ENCODE measurements at places on chromosomes 6 and 20. TPM values are rescaled to one million over a fixed set of nuclear protein-coding genes. Genes with fewer than 3 reads are reported as not detected.

The OR5V1 gene
- total RNA-seq = not detected

The AIF1 gene
- 15.2 TPM for total RNA-seq

The ARFGEF2 gene
- 45.1 TPM for total RNA-seq

The EGFL8 gene
- 9.2 TPM for total RNA-seq

The BPI gene
- not detected for total RNA-seq

The RREB1 gene
- 33.3 TPM for total RNA-seq

- no peaks in the 10 kb centered on the region for H3K4me1 ChIP-seq
- no peak for DNase-seq
- H3K27me3 ChIP-seq = no peaks in the 10 kb centered on the region
- no peaks in the 10 kb centered on the region for H3K36me3 ChIP-seq
Observed at GRCh38 chr20:34155836-34156235, 43.8 kb upstream of the EIF2S2 start.

DNA sequence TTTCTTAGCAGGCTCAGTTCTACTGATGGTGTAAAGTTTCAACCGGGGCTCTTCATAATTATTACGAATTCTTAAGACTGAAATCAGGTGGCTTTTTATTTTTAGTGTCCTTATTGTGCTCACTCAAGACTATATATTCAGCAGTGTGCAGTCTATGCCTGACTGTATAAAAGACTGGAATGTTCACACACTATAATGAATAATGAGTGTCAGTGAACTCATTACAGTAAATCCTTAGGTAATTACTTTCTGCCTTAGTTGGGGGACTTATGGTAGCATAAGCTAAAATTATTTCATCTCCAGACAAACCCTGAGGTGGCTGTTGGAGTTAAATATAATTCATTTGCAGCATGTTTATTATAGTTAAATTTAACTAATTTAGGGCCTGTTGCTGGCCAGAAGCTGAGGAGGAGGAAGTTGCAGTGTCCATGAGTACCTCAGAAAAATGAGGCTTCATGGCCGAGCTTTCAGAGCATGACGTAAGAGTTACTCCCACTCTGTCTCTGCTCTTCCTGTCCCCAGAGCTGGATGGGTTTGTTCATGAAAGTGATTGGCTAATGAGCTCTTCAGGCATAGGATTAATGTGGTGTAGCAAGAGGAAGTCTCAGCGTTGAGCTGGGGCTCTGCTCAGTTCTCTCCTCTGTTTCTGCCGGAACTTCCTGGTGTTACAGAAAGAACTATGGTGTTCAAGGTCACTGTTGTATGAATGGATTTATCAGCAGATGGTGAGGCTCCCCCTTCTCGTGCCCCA, 335.7 kb downstream of the NRN1 start:
- H3K27ac ChIP-seq = no peak overlapping the region
- no peaks in the 10 kb centered on the region for H3K27me3 ChIP-seq
- H3K36me3 ChIP-seq = no peaks in the 10 kb centered on the region
- no peak for DNase-seq

DNA sequence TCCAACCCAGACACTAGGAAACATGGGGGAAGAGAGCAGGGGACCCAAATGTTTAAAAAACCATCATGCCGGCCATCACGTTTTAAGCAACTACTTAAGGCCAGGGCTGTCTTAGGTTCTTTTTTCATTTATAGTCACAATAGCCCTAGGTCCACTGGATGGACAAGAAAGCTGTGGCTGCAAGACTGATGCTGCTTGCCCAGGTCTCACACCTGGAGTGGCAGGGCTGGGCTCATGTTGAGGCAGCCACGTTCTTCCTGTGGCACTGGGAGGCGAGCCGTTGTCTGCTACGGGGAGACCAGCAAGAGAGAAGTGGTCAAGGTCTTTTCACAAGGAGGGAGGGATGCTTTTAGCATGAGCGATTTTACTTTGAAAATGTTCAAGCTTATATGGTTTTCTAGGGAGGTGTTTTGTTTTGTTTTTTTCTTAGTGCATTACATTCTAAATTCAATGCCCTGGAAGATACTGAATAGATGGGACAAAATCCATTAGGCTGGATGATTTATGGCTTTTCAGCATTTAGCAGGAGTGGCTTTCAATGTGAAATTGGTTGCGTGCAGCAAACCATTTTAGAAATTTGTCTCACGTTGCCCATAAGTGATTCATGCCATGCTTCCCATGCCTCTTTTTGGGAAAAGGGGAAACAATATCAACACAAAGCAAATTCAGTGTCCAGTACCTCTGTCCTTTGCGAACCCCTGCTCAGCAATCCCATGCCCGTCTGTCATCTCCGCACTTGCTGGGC, 106.6 kb upstream of the SNX9 start:
- peak overlapping the region; percentile 9 for H3K4me3 ChIP-seq
- H3K27me3 ChIP-seq = no peaks in the 10 kb centered on the region

DNA sequence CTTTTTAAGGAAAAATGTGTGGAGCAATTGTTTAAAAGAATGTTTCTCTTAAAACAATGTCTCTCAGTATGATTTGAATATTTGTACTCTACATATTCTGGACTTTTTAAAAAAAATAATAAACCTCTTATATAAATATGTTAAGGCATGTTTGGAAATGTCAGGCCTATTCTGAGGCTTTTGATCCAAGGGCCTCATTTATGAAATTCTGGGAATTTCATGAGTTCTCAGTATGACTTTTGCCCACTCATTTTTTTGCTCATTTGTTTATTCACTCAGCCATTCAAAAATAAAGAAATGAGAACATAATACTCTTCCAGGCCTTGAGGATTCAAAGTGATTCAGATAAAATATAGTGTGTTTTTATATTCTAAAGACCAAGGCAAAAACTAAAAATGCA, 60.4 kb downstream of the DOK5 start:
- H3K27ac ChIP-seq = no peak overlapping the region
- peaks cover 6% of the 10 kb centered on the region for H3K4me1 ChIP-seq
- DNase-seq = no peak

DNA sequence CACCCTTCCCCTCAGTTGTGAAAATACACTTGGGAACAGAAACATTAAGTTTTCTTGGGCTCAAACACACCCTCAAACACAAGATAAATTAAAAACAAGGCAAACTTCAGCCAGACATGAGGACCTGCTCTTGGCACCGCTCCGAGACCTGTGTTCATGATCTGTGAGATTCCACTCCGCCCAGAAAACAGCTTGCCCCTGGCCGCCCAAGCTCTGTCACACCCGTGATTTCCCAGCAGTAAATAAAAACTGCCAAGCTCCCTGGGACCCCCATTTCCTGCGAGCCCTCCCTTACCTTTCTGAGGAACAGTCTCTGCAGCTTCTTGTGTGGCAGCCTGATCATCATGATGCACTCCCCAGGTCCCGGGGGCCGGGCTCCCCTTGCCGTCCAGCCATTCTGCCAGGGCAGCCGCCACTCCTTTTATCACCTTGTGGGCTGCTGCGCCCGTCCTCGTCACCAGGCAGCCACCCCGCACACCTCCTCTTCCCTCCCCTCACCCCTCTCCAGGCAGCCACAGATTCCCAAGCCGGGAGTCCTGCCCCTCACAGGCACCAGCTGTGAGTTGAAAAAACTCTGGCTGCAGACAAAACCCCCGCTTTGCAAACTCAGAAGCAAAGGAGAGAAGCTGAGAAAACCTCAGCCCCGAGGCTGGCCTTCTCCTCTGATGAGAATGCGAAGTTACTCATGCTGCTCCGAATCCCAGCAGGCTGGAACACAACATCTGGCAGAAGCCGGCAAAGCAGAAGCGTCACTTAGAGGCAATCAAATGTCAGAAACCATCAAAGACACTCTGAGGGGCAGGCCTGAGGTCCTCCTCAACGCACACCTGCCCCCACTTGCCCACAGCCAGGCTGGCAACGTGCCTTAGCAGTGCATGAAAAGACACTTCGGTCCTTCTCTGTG, 130.4 kb upstream of the RPS6KA2 start:
- DNase-seq = no peak
- peaks cover 18% of the 10 kb centered on the region for H3K27me3 ChIP-seq
- H3K27ac ChIP-seq = no peak overlapping the region
- no peaks in the 10 kb centered on the region for H3K36me3 ChIP-seq

DNA sequence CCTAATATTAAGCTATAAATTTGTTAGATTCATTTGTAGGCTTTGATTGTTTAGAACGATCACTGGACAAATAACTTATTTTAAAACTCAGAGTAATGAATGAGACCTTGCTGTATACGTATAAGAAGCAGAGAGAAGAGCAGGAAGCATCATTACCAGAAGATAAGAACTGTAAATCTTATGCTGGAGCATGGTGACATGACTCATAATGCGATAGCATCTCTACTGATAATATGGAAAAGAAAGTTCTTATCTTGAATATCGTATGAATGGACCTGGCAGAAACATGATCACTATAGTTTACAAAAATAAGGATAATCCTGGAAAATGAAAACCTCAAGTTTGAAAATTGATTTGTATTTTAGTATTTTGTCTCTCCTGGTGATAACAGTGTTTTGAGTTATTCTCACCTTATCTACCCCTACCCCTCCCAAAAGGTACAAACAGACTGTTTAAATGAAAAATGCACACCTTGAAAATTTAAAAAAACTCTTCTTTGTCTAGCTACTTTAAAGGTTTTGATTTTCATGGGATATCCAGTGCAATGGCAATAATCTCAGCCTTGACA, 2.0 kb upstream of the ZSCAN26 start:
- H3K4me3 ChIP-seq = no peak overlapping the region
- DNase-seq = no peak
- peaks cover 31% of the 10 kb centered on the region for H3K4me1 ChIP-seq
- H3K27ac ChIP-seq = no peak overlapping the region
- H3K36me3 ChIP-seq = no peaks in the 10 kb centered on the region

GRCh38 chr20:10537850-10538480, 102.9 kb downstream of the SLX4IP start:
- DNase-seq = no peak
- no peaks in the 10 kb centered on the region for H3K27me3 ChIP-seq
- H3K4me3 ChIP-seq = no peak overlapping the region
- peaks cover 3% of the 10 kb centered on the region for H3K4me1 ChIP-seq
- H3K27ac ChIP-seq = no peak overlapping the region

DNA sequence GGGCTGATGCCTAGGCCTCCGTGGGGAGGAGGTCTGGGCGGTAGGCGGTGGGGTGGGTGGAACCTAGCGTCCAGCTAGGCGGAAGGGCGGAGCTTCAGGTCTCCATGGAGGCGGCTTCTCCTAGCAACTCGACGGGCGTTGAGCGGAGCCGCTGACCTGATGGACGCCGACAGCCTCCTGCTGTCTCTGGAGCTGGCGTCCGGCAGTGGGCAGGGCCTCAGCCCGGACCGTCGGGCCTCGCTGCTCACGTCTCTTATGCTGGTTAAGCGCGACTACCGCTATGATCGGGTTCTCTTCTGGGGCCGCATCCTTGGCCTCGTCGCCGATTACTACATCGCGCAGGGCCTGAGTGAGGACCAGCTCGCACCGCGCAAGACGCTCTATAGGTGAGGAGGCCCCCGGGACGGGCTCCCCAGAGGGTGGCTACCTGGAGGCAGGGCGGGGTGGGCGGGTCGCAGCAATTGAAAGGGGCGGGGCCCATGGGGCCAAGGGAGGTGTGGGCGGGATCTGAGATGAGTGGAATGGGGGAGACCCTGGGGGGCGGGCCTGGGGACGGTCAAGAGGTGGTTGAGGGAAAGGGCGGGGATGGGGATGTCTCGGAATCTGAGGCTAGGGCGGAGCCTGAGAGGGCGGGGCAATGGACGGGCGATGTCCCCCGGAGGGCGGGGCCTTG, at the start of gene RSPH9:
RSPH9 (plus strand) TSS at position 97 of the 673 bp plus-strand sequence; CDS start at position 160, 63 bp downstream.
- peaks cover 25% of the 10 kb centered on the region for H3K36me3 ChIP-seq
- peak within 1 kb of the TSS; percentile 65 for H3K27ac ChIP-seq
- DNase-seq = peak; percentile 75
- H3K4me3 ChIP-seq = peak within 1 kb of the TSS; percentile 67
- no peaks in the 10 kb centered on the region for H3K27me3 ChIP-seq
- peaks cover 28% of the 10 kb centered on the region for H3K4me1 ChIP-seq

DNA sequence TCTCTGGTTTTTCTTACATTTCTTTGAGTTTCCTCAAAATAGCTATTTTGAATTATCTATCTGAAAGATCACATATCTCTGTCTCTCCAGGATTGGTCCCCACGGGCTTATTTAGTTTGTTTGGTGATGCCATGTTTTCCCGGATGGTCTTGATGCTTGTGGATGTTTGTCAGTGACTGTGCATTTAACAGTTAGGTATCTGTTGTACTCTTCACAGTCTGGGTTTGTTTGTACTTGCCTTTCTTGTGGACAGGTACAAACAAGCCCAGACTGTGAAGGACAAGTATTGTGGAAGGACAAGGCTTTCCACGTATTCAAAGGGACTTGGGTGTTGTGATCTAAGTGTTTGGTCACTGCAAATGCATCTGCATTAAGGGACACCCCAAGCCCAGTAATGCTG, 49.9 kb upstream of the TOP1 start:
- no peaks in the 10 kb centered on the region for H3K4me1 ChIP-seq
- no peak overlapping the region for H3K27ac ChIP-seq
- H3K27me3 ChIP-seq = peaks cover 6% of the 10 kb centered on the region
- no peak overlapping the region for H3K4me3 ChIP-seq
- no peaks in the 10 kb centered on the region for H3K36me3 ChIP-seq

- no peaks in the 10 kb centered on the region for H3K27me3 ChIP-seq
- H3K27ac ChIP-seq = no peak overlapping the region
- H3K4me1 ChIP-seq = no peaks in the 10 kb centered on the region
- H3K4me3 ChIP-seq = no peak overlapping the region
- no peak for DNase-seq
Observed at GRCh38 chr6:9233226-9233625, 797.9 kb upstream of the SLC35B3 start.

GRCh38 chr6:160247457-160247883, 11.2 kb downstream of the SLC22A2 start:
- DNase-seq = no peak
- no peaks in the 10 kb centered on the region for H3K4me1 ChIP-seq
- H3K27me3 ChIP-seq = peaks cover 23% of the 10 kb centered on the region
- peak overlapping the region; percentile 3 for H3K27ac ChIP-seq
- no peak overlapping the region for H3K4me3 ChIP-seq

GRCh38 chr20:36214684-36215256, 21.5 kb upstream of the AAR2 start:
- H3K4me3 ChIP-seq = no peak overlapping the region
- no peaks in the 10 kb centered on the region for H3K27me3 ChIP-seq
- H3K27ac ChIP-seq = no peak overlapping the region
- peaks cover 13% of the 10 kb centered on the region for H3K36me3 ChIP-seq

GRCh38 chr20:12936020-12936419, 72.8 kb upstream of the SPTLC3 start:
- no peaks in the 10 kb centered on the region for H3K4me1 ChIP-seq
- no peak overlapping the region for H3K4me3 ChIP-seq
- no peak for DNase-seq
- H3K36me3 ChIP-seq = no peaks in the 10 kb centered on the region
- no peak overlapping the region for H3K27ac ChIP-seq

DNA sequence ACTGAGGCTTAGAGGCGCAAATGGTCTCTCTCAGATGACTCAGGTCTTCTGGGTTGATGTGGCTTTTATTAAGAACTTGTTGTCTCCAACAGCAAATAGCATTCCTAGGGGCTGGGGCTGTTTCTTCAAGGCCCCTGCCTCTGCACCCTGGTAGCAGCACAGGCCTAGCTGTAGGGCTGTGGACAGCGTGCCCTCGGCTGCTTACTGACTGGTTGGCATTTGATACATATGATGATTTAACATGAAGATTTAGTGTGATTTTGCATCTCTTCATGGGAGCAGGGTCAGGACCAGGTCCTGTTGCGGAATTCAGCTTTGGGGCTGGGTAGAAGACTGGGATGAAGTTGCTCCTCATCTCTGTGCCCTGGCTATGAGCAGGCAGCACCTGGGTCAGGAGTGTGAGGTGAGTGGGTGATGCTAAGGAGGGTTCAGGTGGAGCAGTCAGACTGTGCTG, 24.3 kb upstream of the IER3 start:
- H3K4me3 ChIP-seq = no peak overlapping the region
- H3K4me1 ChIP-seq = peaks cover 51% of the 10 kb centered on the region
- H3K27ac ChIP-seq = peak overlapping the region; percentile 49

- H3K4me1 ChIP-seq = peaks cover 24% of the 10 kb centered on the region
- H3K27me3 ChIP-seq = no peaks in the 10 kb centered on the region
- H3K36me3 ChIP-seq = no peaks in the 10 kb centered on the region
- no peak overlapping the region for H3K4me3 ChIP-seq
Observed at GRCh38 chr6:39426073-39426456, 103.6 kb upstream of the KCNK16 start.
